ENCODE measurements at places on chromosomes 11 and 22. TPM values are rescaled to one million over a fixed set of nuclear protein-coding genes. Genes with fewer than 3 reads are reported as not detected.

- DNase-seq, result no peak
Observed at GRCh38 chr11:13984616-13985450, 22.3 kb downstream of the SPON1 start.

DNA sequence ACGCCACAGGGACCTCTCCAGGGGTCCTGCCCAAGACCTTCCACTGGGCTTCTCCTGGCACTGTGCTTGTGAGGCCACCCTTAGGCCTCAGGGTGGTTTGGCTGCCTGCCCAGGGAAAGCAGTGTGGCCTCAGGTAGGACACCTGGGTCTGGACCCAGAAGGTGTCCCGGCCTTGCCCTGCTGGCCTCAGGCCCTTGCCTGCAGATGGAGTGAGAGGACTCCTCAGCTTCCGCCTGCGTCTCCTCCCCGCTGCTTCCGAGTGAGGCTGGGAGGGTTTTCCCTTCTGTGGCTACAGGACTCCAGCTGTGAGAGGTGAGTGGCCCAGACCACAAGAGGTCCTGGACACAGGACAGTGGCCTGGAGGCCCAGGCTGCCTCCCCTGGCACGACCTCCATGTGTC is 60.4 kb downstream of the WNT7B start:
- no peak for DNase-seq

DNA sequence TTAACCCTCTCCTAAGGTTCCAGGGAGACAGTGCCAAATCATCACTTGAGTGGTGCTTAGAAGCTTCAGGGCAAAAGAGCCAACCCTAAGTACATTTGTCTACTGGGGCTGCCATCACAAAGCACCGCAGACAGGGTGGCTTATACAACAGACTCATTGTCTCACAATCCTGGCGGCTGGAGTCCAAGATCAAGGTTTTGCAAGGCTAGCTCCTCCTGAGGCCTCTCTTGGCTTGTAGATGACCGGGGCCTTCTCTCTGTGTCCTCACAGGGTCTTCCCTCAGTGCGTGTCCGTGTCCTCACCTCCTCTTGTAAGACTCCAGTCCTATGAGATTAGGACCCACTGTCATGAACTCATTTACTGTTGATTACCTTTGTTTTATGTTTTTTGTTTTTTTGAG is 34.1 kb upstream of the CD81 start:
- no peak for DNase-seq

GRCh38 chr11:7671347-7672215 is 1.7 kb downstream of the CYB5R2 start:
- DNase-seq, result no peak

GRCh38 chr11:117412176-117412575 is 84.5 kb downstream of the CEP164 start:
- DNase-seq, result no peak

Gene A4GALT
- 0.47 TPM for total RNA-seq

DNA sequence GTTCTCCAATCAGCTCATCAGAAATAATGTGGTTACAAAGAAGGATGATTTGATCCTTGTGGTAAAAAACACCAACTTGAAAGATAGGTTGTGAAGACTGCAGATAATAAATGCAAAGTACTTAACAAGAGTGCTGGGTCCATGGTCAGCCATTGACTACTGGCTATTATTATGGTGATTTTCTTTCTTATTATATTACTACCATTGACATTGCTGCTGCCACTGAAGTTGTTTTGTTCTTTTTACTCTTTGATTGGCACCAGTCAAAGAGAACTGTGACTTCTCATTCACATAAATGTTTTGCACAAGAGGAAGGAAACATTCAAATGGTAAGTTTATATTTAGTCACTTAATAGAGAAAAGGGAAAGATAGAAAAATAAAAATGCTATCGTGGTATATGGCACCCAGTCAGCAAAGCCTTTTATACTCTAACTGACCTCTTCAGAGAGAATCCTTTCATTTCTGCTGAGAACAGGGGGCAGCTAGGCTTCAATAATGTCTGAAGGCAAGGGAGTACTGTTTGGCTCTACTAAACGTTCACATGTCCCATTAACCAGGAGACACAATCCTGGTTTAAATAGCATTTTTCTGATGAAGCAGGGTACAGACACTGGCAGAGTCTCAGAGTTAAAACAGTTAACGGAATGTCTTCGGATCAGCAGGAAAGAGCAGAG is 64.8 kb downstream of the LRRC4C start:
- DNase-seq, result no peak

Gene GLB1L2
- total RNA-seq, result 11.7 TPM

Gene USP2
- 5.1 TPM for total RNA-seq

Gene P4HA3
- 0.17 TPM for total RNA-seq

Gene OSBP2
- 9.5 TPM for total RNA-seq

Gene IL10RA
- 0.72 TPM for total RNA-seq

Gene OR51F2
- not detected for total RNA-seq

Gene TNNT3
- 0.38 TPM for total RNA-seq

DNA sequence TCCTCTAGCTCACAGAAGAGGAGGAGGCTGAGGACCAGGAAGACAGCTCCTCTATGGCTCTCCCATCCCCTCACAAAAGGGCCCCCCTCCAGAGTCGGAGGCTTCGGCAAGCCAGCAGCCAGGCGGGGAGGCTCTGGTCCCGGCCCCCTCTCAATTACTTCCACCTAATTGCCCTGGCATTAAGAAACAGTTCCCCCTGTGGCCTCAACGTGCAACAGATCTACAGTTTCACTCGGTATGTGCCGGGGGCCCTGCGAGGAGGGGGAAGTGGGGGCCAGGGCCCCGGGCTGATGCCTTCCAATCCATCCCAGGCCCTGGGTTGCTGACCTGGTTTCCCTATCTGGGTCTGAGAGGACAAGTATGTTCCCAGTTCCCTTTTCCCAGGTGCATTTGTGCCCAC is 7.9 kb downstream of the FOXR1 start:
- no peak for DNase-seq

DNA sequence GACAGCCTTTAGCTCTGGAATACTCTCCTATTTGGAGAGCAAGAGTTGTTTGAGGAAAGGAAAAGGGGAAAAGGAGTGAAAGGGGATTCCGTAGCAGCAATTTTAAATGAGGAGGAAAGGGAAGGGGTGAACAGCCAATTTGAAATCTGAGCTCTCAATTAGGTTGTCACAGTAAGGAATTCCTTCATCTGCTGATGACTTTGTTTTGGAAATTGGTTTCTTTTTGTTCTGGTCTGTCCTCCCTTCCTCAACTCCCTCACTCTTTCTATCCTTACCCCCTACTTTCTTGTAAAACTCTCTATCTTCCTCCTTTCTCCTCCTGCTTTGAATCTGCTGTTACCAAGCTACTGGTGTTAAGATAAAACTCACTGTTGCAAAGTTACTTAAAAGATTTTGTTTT is 1155.6 kb downstream of the DLG2 start:
- no peak for DNase-seq

- no peak for DNase-seq
Observed at GRCh38 chr11:118184784-118185579, 8.5 kb upstream of the SCN2B start.

All from progenitor cell of endocrine pancreas (in vitro differentiated cells).